ENCODE measurements at places on chromosomes 3 and 15. TPM values are rescaled to one million over a fixed set of nuclear protein-coding genes. Genes with fewer than 3 reads are reported as not detected.
A peak's percentile ranks its signal among the peaks of the same experiment; 100 is the strongest.

GRCh38 chr15:101121511-101122090 lies 130.2 kb downstream of the CHSY1 start:
- peak; percentile 27 for DNase-seq

DNA sequence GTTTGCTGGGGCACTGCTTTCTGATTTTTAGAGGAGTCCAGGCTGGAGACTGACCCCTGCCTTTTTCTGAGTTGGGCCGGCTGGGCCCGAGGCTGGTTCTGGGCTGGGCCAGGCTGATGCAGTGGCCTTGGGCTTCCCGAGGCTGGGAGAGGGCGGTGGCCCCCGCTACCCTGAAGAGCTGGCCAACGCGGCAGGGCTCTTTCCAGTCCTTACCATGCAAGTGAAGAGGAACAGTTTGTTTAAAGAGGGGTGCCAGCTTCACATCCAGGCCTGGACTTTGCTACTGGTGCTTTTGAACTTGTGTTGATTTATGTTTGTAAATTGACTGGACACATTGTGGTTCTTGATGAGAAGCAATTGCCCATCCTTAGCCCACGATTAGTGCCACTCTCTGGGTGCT lies 15.3 kb downstream of the IGF1R start:
- no peak for DNase-seq

DNA sequence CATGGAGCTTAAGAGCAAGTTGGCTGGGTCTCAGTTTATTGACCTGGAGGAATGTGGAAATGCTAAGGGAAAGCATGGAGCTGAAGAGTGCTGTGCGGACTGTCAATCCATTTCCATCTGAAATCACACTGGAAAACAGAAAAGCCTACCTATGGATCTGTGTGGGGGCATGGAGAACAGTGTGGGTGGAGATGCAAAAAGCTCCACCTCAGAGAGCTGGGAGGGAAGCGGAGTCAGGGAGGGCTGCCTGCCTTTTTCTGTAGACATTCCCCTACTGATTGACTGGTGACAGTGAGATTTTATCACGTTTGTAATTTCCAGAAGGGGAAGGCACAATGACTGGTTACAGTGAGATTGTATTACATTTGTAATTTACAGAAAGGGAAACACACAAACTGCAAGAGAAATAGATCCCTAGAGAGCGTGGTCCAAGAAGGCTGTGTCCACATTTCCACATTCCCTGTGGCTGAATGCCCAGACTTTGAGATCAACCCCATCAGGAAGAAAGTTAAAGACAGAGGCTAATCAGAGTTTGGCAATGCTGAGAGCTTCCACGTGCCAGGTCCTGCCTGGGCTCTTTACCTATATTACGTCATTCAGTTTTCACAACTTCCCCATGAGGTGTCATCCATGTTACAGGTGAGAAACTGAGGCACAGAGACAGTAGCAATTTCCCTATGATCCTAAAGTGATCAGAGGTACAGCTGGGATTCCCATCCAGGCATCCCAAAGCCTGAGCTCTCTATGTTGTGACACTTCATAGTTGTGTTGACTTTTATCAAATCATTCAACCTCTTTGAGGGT lies 67.7 kb upstream of the NSMCE3 start:
- peak; percentile 55 for DNase-seq

Gene GOLGA6L4
- 6.0 TPM for total RNA-seq

Gene LYSMD4
- 13.6 TPM for total RNA-seq

DNA sequence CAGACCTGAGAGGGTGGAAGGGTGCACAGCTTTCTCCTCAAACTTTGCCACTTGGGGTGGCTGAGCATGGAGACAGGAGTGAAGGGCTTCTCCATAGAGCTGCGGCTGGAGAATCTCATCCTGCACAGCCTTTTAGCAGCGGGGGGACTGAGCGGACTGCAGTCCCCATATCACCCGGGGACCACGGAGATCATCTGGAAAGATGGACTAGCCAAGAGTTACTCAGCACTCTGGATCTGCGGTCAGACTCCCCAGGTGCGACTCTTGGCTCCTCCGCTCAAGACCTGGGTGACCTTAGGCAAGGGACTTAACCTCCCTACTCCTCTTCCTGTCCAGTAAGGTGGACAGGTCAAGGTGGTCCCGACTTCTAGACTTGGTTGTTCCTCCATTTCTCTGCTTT lies 125.8 kb upstream of the MEF2A start:
- no peak for DNase-seq

DNA sequence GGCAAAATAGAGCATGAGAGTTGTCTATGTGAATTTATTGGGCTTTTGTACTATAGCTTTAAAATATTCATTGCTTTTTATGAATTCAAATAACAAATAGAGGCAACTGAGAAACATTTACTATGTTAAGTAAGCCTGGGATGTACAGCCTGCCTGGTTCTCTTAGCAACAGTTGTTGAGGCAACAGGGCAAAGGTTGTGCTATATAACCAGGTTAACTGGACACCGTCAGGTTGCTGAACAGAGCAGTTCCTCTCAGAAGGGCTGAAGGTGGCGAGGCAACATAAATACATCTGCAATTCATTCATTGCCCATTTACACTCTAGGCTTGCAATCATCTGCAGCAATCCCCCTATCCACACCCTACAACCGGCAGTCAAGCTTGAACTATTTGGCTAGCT lies 78.2 kb downstream of the GTF2E1 start:
- DNase-seq, result no peak
